ENCODE measurements at places on chromosomes 6 and 20. TPM values are rescaled to one million over a fixed set of nuclear protein-coding genes. Genes with fewer than 3 reads are reported as not detected.

MDN1 gene
- 23.2 TPM for total RNA-seq

SLC26A8 gene
- not detected for total RNA-seq

PM20D2 gene
- 17.3 TPM for total RNA-seq

GGTLC1 gene
- not detected for total RNA-seq

TMEM200A gene
- total RNA-seq: 51.2 TPM

ADGRG6 gene
- total RNA-seq: 45.7 TPM

Measured in foreskin keratinocyte (primary cell).